ENCODE measurements at places on chromosomes 4 and X. TPM values are rescaled to one million over a fixed set of nuclear protein-coding genes. Genes with fewer than 3 reads are reported as not detected.

GRCh38 chr4:166014411-166014810 lies 141.4 kb downstream of the TLL1 start:
- no peak for DNase-seq

DNA sequence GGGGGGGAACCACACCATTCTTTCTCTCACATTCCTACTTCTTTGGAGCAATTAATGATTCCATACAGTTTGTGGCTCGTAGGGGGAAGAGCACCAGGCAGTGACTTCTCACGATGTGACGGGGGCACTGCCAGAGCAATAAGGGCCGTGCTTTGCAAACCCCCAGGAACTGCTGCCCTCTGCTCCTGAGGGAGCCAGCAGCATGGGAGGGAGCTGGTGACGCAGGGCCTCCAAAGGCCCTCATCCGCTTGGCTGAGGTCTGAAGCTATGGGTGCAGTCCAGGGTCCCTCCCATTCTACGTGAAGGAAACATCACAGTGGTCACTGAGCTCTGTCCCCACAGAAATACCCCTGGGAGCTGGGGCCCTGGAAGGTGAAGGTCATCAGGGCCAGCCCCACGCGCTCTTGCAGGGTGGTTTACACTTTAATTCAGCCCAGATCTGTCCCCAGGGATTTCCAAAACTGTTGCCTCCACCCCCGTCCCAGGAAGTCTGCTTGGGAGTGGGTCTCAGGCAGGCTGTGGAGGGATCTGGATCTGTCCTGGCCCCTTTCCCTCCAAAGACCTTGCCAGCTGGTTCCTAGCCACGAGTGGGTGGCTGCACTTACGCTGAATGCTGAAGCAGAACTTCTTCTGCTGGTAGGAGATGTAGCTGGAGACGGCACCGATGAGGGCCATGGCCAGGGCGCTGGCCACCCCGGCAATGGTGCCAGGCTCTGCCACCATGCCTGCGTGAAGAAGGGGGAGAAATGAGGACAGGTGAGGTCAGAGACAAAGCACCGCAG lies 82.6 kb downstream of the MTMR1 start:
- DNase-seq, result no peak

DNA sequence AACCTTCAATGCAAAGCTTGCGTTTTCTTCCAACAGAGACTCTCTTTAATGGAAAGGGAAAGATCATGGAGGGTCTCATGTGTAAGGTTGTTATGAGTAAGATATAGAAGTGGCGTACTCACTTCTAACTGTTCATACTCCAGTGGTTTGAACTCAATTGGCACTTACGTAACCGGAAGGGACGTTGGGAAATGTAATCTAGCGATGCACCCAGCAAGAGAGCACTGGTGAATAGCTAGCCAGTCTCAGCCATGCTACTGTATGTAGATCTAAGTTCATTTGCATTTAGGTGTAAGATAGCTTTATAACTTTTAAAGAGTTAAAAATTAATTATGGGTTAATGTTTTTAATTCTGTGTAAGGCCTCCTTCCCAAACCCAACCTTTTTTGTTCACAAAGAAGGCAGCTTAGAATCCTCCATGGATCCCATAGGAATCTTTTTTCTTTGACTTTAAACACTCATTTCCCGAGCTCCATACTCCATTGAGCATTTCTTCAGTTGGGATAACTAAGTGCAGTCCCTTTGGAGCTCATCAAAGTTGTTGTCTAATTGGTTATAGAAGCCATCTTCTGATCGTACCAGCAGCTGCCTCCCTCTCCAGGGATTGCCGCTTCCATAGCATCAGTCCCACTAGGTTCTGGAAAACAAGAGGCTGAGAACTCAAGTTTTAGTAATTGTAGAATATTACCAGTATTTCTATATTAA lies 191.1 kb downstream of the RAPGEF2 start:
- DNase-seq, result no peak

DNA sequence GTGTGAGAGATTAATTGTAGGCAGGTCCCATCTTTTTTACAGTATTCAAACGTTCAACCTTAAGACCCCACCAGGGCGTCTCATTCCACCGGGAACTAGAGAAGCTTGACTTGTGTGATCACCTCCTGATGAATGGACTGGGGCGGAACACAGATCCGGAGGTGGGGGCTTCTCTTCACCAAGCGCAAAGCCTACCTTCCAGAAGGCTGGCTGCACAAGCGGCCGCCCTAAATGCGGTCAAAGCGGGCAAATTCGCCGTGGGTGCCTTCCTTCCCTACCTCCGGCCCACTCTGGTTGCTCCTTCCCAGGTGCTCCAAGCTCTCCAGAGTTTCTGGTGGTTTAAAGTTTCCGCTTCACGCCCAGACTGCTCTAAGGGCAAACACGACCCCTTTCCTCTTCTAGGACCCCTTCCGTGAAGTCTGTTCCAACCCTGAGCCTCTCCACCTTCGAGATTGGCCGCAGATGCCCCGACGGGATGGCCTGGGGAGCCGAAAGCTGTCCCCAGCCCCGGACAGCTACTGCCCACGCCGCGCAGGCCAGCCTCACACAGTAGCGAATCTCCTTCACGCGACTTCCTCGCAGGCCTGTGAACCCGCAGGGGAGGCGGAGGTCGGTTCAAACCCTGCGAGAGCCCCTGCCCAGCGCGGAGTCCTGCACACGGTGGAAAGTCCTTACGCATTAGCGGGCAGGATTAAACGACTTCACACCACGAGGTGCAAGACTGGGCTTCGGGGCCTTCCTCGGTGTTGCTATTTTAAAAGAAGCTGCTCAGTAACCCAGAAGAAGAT lies 1.6 kb upstream of the WWC2 start:
- peak; percentile 72 for DNase-seq

DNA sequence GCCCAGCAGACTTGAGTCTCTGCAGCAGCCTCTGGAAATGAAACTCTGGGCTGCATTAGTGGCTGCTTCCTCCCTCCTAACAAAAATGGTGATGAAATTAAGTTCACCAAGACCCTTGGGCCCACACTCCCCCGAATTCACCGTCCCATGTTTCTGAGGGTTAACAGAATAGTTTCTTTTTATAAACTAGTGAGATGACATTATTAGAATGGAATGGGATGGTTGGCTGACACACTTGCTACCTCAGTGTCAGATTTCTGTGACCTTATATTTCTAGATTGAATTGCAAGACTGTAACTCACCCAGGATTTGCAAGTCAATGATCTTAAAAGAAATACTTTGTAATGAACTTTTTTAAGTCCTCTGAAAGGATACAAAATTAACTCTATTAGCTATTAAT lies 127.1 kb downstream of the SHROOM3 start:
- no peak for DNase-seq

DNA sequence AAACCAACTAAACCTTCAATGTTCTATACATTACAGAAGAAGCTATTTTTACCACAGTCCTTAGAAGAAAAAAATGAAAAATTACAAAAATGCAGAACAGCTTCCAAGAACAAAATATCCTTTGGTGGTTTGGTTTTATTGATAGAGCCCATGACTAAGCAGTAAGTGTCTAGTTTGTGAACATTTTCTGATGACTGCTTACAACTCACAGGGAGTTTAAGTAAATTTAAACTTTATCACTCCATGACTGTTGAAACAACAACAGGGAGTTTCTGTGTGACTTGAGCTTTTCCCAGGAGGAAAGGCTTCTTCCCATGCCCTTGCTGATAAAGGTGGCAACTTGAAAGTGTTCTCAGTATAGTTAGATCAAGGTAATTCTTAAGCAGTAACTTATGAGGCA lies 2.9 kb downstream of the PF4 start:
- no peak for DNase-seq

Gene ZNF182
- 9.8 TPM for total RNA-seq

Gene FGFBP1
- not detected for total RNA-seq

Gene DIPK2B
- total RNA-seq, result not detected

Gene C1QTNF7
- total RNA-seq, result not detected

Gene PARM1
- total RNA-seq, result 1.6 TPM

Gene UCP1
- total RNA-seq, result 0.28 TPM

Gene ANXA10
- not detected for total RNA-seq

Measured in neural progenitor cell (in vitro differentiated cells).